ENCODE measurements at places on chromosomes 7 and 10.

GRCh38 chr10:10772411-10772810 is 245.3 kb upstream of the CELF2 start:
- no peak for DNase-seq

DNA sequence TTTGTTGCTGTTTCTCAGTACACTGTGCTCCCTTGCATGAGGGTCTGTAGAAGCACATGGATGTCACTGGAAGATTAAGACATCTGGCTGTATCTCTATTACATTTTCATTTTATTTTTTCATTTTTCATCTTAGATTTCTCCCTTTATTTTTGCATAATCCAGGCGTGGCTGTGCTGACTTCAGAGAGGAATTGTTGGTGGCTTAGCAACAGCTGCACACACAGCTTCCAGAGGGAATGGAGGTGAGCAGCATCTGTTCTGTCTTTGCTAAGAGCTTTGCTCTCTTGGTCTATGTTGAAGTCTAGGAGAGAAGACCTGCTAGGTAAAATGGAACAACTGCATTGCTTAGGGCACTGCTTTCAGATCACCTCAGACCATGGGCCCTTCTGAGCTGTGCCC is 254.4 kb upstream of the SP4 start:
- DNase-seq: no peak

DNA sequence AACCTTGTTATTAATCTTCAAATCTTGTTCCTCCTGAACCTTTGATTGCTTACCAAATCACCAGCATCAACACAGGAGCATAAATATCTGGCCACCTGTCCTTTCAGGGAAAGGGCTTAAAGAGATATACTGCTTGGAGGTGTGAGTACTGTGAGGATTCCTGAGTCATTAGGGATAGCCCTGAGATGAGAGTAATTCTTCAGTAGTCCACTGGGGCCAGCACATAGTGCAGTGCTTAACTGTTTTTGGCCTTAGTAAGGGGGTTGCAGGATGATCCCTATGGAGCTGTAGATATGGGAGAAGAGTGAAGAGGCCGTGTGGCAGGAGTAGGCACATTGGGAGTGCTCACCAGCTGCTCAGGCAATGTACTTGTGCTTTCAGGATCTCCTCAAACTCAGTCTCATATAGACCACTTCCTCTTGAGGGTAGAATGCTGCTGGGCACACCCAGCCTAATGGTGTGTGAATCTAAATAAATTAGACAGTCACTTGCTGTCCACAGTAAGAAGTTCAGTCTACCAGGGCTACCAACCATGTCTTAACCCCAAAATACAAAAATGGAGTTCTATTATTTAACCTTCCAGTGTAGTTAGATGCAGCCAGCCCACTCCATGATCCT is 26.5 kb upstream of the GPR141 start:
- no peak for DNase-seq

DNA sequence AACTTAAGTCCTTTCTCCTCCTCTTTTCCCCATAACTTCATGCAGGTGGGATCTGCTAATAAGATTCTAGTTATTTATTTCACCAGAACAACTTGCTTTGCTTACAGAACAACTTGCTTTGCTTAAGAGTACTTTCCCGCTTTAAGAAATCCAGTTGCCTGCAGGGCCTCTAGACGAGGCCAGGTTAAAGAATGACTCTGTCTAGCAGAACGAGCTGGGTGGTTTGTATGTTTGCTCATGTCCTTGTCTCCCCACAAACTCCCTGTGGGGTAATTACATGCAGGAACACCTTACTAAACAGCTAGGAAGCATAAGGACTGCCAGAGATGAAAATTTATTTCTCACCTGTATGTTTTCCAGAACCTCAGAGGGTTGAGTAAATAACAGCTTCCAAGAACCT is 8.8 kb upstream of the FZD8 start:
- DNase-seq: no peak

DNA sequence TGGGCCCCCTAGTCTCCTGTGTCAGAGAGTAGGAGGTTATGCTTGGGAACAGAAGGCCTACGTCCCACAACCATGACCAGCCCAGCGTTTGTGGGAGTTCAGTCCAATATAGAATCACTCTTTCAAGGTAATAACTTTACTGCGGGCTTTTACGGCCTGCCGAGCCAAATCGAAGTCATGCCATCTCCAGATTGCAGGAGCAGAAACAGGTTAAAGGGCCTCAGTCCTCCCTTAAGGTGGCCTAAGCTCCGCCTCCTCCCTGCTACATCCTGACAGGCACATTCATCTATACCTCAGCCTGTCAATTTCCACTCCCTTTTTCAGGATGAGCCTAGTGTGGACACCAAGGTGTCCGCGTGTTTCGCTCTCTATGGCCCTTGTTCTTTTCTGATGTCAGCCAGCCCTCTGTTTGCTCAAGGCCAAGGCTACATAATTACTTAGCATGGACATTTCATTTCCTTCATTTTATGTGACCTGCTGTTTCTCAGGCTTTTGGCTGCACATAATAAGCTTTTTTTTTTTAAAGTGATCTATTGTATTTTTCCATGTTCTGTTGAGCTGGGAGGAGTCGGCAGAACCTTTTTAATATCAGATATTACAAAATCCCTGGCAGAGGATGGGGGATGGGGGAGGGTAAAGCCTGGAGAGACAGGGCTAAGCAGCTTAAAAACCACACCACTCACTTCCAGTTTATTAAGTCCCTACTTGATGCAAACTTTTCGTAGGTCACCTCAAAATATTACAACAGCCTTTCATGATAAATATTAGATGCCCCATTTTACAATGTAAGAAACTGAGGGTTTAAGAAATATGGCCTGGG is 84.6 kb downstream of the CACNB2 start:
- no peak for DNase-seq

Measured in SHP77 treated with DMSO at 0.1 percent for 48 hours (cell line).